NCI-H1436 treated with DMSO at 0.1 percent for 48 hours (cell line): ENCODE measurements at places on chromosomes 6 and 20.

- no peak for DNase-seq
These were observed 25.2 kb downstream of the TGM3 start for GRCh38 chr20:2320813-2321658.

GRCh38 chr6:131212024-131212423 lies 76.8 kb downstream of the AKAP7 start:
- no peak for DNase-seq

- no peak for DNase-seq
These were observed 7.3 kb upstream of the KCNG1 start for GRCh38 chr20:51029963-51030920.

DNA sequence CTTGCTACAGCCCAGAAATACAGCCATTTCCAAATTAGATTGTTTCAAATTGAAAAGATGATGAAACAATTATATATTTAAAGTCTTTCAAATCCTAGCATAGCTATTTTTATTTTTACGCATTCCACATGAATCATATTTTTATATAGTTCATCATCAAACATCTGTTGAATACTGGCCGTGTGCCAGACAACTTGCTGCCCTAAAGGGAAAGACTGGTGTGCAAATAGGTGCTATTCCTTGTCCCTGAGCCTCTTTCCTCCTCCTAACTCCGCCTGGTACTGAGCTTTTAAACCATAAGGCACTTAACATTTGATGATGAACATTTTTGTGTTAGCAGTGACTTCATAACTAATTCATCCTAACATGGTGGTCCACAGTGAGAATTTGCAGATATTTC lies 18.7 kb upstream of the PLCG1 start:
- DNase-seq = no peak

- no peak for DNase-seq
These were observed 778 bp downstream of the MCCD1 start for GRCh38 chr6:31529329-31530150.

- DNase-seq = no peak
These were observed 173.7 kb downstream of the CLVS2 start for GRCh38 chr6:123169774-123170095.

GRCh38 chr6:53770780-53771249 lies 24.0 kb upstream of the LRRC1 start:
- no peak for DNase-seq
